Activated naive CD8-positive, alpha-beta T cell treated with anti-CD3 and anti-CD28 coated beads, Interleukin-2, amount 50 U/mL, for 24 hours (primary cell): ENCODE measurements at places on chromosomes 1 and 21.

- no peak for DNase-seq
Measured at GRCh38 chr1:61842863-61843514, 100.7 kb downstream of the PATJ start.

GRCh38 chr1:94193128-94193527, 44.3 kb downstream of the ARHGAP29 start:
- DNase-seq, result no peak

DNA sequence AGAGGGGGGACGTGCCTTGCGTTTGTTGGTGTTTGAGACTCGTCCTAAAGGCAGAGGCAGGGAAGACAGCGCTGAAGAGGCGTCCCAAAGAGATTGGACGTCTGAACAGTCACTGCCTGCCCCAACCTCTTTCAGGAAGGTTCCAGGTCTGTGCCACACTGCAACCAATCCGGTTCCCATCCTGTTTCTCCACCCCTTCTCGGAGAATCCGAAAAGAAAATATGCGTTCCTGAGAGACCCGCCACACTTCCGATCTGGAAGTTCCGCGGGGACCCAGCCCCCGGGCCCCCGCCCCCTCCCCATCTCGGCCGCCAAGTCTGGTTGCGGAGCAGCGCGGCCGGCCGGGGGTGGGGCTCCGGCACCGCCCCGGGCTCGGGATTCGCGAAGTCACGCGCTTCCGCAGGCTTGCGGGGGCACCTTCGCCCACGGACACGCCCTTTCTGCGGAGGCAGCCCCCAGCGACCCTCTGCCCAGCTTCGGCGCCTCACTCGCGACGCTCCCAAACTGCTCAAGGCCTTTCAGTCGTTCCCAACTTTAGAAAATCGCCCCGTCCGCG, 124.5 kb upstream of the DPYD start:
- DNase-seq, result no peak

DNA sequence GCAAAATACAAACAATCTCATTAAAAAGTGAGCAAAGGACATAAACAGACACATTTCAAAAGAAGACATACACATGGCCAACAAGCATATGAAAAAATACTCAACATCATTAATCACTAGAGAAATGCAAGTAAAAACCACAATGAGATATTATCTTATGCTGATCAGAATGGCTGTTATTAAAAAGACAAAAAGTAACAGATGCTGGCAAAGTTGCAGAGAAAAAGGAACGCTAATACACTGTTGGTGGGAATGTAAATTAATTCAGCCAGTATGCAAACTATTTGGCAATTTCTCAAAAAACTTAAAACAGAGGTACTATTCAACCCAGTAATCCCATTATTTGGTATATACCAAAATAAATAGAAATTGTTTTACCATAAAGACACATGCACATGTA, 32.2 kb upstream of the TNFSF18 start:
- no peak for DNase-seq

DNA sequence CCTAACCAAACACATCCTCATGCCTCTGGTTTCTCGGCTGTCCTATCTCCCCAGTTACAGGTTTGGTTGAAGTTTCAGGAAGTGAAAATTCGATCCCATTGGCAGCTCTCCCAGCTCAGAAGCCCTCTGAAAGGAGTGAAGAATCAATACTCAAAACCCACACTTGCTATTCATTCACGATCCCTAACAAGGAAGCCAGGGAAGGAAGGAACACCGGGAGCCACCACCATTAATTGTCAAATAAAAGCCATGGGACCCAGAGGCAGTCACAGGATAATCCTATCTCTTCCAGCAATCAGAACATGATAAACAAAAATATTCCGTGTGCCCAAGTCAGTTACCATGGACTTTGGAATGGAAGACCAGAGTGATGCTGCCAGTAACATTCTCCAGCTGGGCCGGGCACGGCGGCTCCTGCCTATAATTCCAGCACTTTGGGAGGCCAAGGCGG, 7.0 kb downstream of the TMPRSS2 start:
- DNase-seq, result no peak

DNA sequence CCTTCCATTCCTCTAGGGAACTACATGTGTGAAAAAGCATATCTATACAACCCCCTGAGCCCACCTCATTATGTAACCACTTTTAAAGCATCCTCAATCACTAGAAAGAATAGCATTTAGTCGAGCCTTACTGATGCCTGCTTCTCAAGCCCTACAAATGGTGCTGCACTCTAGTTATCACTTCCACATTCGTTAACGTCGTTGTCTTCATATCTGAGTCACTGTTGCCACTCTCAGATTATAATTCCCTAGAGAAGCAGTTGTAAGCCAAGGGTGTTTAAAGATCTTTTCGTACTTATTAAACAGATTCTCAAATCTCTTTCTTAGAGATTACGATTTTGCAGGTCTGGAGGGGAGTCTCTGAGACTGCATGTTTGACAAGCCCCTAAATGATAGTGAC, 16.5 kb downstream of the ATP1B1 start:
- DNase-seq, result no peak

DNA sequence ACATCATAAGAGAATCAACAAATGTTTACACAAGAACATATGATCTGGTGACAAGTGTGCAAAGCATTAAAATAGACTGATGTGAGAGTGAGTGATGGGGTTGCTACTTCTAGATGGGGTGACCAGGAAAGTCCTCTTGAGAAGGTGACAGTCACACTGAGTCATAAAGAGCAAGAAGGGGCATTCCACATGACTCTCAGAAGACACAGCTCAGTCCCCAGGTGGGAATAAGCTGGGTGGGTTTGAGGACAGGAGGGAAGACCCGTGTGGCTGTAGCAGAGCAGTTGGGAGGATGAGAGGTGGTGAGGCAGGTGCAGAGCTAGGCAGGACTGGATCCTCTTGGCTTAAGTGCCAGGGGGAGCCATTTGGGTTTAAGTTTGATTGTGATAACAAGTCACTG, 53.1 kb downstream of the TNR start:
- DNase-seq, result no peak

- peak; percentile 66 for DNase-seq
Measured at GRCh38 chr1:111197598-111198284, 2.7 kb downstream of the DENND2D start.

DNA sequence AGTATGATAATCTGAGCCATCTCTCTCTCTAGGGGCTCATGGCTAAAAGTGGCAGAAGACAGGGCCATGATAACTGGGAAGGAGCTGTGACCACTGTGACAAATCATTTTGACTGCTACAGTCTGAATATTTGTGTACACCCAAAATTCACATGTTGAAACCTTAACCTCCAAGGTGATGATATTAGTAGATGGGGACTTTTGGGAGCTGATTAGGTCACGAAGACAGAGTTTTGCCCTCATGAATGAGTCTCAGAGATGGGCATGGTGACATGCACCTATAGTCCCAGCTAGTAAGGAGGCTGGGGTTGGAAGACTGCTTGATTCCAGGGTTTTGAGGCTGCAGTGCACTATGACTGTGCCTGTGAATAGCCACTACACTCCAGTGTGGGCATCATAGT, 174.9 kb downstream of the PLD5 start:
- no peak for DNase-seq

DNA sequence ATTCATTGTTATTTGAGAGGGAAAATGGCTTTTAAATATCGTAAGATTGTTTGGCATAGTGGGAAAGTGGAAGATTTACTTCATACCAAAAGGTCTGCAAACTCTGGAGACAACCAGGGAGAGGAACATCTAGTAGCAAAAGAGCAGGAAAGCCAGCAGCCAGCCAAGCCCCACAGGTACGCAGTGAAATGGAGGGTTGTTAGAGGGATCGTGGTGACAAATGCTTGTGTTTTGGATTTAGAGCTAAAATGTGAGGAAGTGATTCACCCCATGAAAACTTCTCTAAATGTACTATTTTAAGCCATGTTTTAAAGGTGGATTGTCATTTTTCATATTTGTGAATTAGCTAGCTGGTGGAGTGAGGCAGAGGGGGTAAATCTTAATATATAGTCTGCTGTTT, 69.3 kb downstream of the RPS6KC1 start:
- DNase-seq, result no peak

DNA sequence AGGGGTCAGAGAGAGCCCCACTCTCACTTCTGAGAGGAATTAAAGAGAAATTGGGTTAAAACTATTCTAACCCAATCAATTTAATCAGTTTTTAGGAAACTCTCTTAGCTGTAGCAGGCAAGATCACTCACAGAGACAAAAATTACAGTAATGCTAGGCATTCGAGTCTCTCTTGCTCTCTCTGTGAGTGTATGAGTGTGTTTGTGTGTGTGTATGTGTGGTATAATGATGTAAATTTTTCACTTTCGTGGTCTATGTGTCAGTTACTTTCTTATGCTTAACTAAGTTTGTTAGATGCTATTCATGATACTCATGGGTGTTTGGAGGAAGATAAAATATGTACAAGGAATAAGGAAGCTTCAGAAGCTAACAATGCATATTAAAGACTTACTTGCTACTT, 131.3 kb downstream of the FASLG start:
- no peak for DNase-seq

- peak; percentile 53 for DNase-seq
Measured at GRCh38 chr1:23634840-23635651, 56.6 kb upstream of the RPL11 start.

- no peak for DNase-seq
Measured at GRCh38 chr1:209187589-209187988, 395.9 kb upstream of the CAMK1G start.

- no peak for DNase-seq
Measured at GRCh38 chr1:163574119-163574518, 252.4 kb downstream of the NUF2 start.

- DNase-seq, result no peak
Measured at GRCh38 chr1:90414201-90414600, 302.9 kb downstream of the BARHL2 start.

GRCh38 chr1:179234863-179235262, 5.4 kb upstream of the ABL2 start:
- no peak for DNase-seq

- no peak for DNase-seq
Measured at GRCh38 chr1:82562448-82562847, 761.7 kb downstream of the ADGRL2 start.

DNA sequence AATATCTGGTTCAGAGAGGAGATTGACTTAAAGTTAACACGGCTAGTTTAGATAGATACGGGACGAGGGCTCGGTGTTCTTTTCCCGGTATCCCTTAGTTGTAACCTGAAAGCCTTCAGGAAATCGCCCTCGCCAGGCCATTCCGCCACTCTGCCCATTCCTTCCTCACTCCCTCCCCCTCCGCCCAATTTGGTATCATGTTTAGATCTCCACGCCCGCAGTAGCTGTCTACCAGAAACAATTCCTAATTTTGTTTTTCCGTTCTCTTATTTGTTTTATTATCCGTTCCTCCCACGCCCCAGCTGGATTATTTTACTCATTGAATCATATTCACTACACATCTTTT, 685 bp upstream of the VAMP4 start:
- peak; percentile 22 for DNase-seq

DNA sequence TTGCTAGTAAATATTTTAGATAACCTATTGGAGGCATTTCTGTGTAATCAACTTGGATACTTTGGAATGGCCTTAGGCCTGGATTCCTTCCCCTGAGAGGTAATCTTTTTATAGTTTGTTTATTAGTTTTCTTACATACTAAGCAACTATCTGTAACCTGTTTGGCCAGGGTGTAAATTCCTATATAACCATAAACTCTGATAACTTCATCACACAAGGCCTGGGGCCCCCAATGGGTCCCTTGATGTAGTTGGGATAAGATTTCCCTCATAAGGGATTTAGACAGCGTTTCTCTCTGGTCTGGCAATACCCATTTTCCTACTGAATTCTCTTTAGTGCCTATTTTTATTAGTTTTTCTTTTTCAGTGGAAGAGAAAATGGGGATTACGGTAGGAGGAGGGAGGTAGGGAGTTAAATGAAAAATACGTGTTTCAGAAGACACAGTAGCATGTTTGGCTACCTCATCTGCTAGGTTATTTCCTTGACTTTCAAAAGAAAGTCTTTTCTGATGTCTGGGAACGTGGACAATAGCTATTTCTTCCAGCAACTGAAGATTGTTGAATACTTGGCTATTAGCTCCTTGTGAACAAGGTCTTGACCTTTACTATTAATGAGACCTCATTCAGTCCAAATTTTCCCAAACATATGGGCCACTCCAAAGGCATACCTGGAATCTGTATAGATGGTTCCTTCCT, 7.4 kb upstream of the AADACL3 start:
- no peak for DNase-seq

DNA sequence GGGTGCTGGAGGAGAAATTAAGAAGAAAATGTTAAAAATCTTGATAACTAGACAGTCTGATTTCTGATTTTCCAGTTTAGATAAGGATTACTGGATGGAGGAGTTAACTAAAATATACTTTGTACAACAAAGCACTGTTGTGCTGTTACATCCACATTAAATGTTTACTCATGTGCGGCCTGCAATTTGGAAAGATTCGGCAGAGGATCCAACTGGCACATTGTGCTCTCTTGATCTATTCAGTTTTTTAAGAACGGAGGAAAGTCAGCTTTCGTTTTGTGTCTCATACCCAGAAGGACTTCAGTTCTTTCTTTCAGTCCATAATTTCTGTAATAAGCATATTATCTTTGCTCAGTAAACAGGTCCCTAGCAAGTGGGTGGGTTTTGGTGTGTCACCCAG, 52.5 kb downstream of the UCK2 start:
- no peak for DNase-seq

- DNase-seq, result no peak
Measured at GRCh38 chr1:192011525-192011924, 146.7 kb upstream of the RGS18 start.

- no peak for DNase-seq
Measured at GRCh38 chr1:97593192-97593591, 327.6 kb downstream of the DPYD start.

GRCh38 chr1:116123837-116124533, 12.8 kb downstream of the MAB21L3 start:
- DNase-seq, result no peak

DNA sequence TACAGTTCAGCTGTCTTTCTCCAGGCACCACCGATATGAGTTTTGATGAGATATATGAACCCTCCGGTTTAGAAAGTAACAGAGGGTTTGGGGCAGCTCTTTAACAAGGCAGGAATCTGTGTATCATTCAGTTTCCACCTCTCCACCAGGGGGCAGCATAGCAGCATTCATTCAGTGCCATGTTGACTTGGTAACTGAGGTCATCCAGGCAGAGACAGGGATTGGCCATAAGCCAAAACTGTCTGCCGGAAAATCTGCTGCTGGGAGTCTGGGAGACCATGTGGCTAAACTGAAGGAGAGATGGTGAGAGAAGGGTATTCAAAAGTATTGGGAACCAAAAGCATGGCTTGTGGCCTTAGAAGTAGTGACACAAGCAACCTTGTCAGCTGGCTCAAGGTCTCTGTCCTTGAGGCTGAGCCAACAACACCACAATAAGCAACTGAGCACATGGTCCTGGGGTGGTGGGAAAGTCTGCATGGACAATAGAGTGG, 98.5 kb downstream of the LMX1A start:
- DNase-seq, result peak; percentile 54

GRCh38 chr1:61978796-61979195, 215.9 kb upstream of the L1TD1 start:
- no peak for DNase-seq

DNA sequence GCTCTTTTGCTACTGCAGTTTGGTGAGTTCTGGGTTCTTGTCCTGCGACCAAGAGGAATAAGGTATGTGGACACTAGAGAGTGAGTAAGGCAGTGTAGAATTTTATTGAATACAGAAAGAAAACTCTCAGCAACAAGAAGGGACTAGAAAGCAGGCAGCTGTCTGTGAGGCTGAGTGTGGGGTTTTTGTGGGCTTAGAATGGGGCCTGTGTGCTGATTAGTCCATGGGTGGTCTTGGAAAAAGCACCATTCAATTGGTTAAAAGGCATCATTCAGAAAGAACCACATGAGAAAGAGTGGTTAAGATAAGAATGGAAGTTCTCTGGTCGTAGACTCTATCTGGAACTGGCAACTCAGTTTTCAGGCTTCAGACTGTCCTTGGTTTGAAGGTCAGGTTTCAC, 298.8 kb downstream of the TGFB2 start:
- no peak for DNase-seq

GRCh38 chr1:236425031-236425663, 31.1 kb downstream of the EDARADD start:
- DNase-seq, result peak; percentile 34
